Activated naive CD4-positive, alpha-beta T cell treated with anti-CD3 and anti-CD28 coated beads, Interleukin-2, amount 50 U/mL, for 72 hours (primary cell): ENCODE measurements at places on chromosomes 3 and 15.

- DNase-seq, result peak; percentile 69
Measured at GRCh38 chr3:32238453-32239306, at the start of gene CMTM8. TSS of gene CMTM8 (plus strand) at chr3:32238680. CDS start at chr3:32238973, 293 bp downstream.

DNA sequence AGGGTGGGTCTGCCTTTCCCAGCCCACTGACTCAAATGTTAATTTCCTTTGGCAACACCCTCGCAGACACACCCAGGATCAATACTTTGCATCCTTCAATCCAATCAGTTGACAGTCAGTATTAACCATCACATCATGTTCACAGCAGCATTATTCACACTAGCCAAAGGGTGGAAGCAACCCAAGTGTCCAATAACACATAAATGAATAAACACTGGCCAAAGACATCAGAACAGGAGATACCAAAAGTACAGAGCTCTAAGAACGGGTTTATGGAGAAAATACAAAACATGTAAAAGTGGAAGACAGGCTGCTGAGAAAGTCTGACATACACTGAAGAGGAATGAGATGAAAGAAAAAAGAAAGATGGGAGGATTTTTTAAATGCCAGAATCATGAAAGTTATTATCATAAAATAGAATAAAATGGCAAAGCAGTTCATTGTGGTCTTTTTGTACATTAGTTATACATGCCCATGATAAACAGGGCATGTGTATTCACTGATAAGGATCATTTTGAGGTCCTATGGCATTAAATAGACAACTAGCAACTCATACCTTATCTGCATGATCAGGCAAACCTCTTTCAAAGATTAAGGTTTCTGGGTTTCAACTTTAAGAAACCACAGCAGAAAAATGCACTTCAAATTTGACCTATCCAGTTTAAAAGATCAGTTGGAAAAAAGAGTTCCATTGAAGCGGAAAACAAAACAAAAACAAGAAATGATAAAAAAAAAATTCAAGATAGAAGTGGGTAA is 22.9 kb downstream of the DNAAF4 start:
- DNase-seq, result no peak

DNA sequence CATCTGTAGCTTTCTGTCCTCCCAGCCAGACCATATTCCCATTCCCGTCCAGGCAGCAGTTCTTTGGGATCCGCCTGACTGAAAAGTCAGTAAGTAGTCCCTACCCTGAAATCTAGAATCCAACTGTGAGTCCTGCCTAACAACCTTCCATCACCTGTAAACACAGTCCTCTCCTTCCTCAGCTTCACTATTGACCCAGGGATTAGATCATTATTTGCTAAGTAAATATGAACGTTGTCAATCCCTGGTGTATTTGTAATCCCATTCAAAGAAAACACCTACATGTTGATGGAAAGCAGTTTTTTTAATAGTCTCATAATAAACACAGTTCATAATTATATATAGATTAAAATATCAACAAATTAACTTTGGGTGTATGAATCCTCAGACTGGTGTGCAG is 732 bp downstream of the SAXO2 start:
- no peak for DNase-seq

DNA sequence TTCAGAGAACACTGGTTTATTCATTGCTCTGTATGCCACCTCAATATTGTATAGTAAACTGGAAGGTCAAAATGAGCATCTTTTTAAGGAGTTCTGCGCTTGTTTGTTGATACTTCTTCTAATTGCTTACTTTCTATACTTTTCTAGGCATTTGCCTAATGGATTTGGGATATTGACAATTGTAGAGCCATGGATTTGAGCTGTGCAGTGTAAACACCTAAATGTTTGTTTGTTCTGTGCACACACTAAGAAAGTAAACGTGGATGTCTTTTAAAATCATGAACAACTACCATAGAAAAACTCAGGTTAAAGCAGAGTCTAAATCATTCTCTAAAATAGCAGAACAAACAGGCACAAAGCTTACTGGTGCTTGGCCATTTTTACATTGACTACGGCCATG is 436.6 kb upstream of the GBE1 start:
- no peak for DNase-seq

GRCh38 chr15:90711842-90712241 is 5.3 kb upstream of the BLM start:
- no peak for DNase-seq
